Activated CD4-positive, CD25-positive, alpha-beta regulatory T cell treated with anti-CD3 and anti-CD28 coated beads, Interleukin-2, amount 50 U/mL, for 24 hours (primary cell): ENCODE measurements at places on chromosomes 2 and 18.
A peak's percentile ranks its signal among the peaks of the same experiment; 100 is the strongest.

- ATAC-seq = peak; percentile 58
These were observed 812 bp upstream of the KCNG3 start for GRCh38 chr2:42494355-42495233.

DNA sequence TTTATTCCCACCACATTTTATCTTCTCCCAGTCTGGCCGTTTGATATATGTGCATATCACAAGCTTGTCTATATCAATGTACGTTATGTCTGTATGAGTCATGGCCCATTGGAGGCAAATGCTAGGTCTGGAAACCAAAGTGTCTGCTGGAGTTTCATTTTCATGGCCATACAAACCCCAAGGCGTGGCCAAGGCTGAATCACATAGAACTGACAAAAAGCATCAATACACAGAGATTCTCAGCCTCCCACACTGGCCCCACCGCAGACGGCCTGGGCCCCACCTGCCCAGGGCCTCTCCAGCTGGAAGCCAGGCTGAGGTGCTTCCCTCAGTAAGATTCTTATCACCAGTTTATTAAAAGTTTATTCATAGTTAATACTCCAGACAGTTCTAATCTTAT, 40.5 kb upstream of the SALL3 start:
- peak; percentile 63 for ATAC-seq

DNA sequence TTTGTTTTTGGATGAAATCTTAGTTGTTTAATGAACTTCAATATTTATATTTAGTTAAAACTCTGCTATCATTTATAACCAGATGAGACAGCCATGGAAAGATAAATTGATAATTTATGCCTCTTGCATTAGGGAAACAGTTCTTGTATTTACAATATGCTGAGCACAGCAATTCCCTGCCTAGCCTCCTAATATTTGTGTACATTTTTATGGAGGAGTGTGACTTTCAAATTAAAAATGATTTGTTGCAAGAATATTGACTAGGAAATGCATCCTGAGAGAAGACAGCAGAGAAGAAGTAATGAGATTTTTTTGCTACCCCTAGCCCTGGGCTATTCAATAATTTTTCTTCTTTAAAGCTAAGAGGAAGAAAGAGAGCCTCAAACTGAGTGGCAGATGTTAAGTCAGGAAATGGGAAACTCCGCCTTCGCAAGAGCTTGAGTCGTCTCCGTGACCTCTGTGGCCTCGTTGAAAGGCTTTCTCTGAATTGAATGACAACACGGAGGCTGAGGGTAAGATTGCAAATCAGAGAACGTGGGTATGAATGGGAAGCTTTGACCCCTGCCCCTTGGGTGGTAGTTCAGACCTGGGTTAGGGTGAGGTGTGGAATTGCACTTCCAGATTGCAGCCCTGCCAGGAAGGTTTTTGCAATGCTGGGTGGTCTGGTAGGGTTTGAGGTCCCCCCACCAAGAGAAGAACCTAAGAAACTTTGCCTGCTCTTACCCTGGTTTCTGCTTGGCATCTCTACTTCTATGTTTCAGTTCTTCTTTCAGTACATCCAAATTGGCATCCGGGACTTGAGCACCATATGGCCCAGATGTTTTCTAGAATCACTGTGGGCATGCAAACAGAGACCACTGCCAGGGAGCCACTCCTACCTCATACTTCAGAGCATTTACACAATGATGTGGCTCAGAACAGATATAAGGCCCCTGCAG, 210.3 kb upstream of the RBMS1 start:
- ATAC-seq = no peak

- ATAC-seq = no peak
These were observed 118.8 kb upstream of the MAP2 start for GRCh38 chr2:209305026-209305425.

DNA sequence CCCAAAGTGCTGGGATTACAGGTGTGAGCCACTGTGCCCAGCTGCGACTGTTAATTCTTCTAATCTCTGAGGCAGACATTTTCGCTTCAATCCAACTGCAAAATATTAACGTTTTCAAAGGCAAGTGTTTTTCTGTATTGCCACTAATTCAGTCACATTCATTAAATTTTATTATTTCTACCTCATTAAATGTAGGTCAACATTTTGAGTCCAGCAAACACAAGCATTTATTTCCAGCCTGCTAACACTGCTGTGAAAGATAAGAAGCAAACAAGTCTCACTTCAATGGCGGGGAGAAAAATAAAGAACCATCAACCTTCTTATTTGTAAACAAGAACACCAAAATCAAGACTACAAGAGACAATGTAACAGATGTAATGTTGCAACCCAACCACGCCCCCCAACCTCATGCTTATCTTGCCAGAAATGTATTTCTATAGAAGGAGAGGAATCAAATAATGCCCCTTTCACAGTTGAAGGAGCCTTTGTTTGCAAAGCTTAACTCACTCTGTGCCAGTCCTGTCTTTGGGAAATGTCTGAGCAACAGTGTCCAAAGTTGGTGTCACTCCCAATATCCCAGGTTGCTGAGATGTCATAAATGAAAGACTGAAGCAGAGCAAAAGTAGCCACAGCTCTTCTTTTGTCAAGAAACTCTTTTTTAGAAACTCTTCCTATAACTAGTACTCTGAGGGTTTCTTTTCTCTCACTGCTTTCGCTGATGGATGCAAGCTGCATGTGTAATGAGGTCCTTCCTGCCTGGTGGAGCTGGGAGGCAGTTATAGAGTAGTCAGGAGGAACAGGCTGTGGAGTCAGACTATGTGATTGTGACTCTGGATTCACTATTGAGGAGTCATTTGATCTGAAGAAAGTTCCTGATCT, 8.6 kb downstream of the DOCK10 start:
- no peak for ATAC-seq

DNA sequence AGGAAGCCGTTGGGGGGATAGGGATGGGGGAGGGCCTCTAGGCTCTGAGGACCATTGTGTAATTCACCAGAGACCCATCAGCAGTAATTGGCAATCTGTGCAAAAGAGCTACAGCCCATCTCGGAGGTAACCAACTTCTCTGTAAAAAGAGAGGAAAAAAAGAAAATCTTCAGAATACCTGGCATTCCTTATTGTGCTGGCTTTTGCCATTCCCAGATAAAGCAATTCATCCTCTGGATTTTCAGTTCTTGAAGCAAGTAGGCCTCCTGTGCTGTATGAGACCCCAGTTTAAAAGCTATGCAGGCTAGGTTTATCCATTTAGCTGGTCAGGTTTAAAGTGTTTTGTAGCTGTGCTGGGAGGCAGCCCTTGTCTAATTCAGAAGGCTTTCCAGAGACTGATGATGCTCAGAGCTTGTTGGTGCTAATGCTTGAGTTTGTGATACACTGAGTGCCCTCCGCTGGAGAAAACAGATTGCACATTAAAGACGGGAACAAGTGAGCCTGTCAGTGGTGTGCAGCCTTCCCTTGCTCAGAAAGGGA, at the start of gene LRRTM4:
LRRTM4 (minus strand) TSS at position 446 of the 540 bp plus-strand sequence.
- ATAC-seq = no peak

DNA sequence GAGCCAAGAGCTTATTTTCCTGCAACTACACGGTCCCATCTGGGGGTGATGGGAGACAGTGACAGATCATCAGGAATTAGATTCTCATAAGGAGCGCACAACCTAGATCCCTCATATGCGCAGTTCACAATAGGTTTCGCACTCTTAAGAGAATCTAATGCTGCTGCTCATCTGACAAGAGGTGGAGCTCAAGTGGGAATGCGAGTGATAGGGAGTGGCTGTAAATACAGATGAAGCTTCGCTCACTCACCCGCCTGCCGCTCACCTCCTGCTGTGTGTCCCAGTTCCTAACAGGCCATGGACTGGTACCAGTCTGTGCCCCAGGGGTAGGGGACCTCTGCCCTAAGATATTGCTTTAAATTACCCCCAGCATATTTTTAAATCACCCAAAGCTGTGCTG, 10.8 kb downstream of the LRRFIP1 start:
- no peak for ATAC-seq

DNA sequence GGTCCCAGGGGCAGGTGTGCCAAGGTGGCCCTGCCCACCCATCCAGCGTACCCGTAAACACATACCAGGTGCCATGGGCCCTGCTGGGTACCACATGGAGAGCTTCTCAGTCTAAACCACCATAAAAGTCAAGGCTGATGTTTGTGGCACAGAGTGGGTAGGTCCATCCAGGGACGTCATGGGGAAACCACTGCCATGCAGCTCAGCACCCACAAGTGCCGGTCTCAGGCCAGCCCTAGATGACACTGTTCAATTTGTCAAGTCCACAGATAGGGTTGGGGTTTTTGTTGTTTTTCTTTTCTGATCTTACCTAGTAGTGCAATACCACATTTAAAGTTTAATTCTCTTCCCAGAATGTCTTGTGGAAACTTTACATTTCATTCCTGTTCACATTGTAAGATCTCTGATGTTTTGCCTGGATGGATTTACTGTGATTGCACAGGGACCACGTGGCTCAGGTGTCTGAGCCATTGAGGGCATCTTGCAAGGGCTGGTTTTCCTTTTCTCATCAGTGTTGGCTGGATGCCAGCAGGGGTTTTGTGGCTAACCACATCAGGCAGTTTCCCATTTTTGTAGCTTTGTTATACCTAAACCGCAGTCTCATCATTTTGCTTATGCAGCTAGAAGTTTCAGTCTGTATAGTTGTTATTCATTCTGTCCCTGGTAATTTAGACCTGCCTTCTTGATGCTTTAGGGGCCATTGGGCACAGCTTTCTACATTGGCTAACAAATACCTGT, 64.7 kb downstream of the STK25 start:
- ATAC-seq = peak; percentile 77

DNA sequence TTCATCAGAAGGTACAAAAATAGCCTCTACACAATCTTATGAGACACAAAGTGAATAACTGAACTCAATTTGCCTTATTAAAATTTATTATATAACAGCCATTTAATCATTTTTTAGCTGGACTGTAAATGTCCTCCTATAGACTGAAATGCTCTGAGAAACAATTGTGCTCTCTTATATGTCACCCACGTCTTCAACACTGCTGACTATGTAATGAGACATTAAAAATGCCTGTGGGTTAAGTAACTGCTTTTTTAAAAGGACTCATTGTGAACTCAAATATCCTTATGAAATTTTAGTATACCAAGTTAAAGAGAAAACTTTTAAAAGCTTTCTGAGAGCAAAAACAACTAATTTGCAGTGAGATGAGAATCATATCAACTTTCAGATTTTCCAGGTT, 10.4 kb upstream of the GALNT1 start:
- no peak for ATAC-seq

DNA sequence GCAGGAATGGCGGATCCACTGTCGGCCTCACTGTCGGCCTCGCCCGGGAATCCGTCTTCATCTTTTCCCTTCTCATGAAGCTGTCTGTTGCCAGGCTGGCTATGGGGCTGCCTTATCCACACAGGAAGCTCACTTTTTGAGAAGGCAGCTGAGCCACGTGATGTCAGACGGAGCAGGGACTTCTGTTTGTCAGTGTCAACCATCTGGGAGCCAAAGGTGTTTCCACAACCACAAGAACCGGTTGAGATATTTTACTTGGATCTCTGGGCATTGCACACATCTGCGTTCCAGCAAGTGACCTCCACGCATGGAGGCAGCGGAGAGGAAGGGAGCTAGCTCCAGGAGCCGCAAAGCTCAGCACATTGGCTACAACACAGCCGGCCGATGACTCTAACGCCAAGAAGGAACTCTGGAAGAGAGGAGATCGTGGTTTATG, 27.4 kb upstream of the TAF1B start:
- no peak for ATAC-seq

DNA sequence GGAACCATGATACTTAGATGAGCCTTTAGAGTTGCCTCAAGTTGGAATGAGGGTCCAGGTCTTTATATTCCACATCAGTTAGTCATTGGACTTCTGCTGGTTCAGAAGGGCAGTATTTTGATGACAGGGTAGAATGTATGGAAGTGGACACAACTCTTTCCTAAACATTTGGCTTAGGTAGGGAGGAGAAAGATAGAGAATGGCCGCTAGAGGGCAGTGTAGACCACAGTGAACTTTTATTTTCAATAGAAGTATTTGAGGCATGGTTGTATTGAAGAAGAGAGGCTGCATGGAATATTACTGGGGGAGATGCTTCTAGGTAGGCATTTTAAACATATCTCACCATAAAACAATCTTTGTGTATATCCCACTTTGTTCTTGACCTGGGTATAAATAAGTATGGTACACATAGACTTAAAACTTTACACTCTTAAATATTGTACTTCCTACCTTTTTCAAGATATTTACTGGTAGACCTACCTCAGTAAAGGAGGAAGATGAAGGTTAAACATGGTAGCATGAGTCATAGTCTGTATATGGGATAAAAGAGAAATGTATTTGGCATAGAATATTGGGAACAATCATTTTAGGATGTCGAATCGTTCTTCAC, 497.6 kb upstream of the FAM98A start:
- no peak for ATAC-seq

- ATAC-seq = no peak
These were observed 12.4 kb downstream of the ALLC start for GRCh38 chr2:3670376-3670775.
